ENCODE measurements at places on chromosomes 5 and 9.

DNA sequence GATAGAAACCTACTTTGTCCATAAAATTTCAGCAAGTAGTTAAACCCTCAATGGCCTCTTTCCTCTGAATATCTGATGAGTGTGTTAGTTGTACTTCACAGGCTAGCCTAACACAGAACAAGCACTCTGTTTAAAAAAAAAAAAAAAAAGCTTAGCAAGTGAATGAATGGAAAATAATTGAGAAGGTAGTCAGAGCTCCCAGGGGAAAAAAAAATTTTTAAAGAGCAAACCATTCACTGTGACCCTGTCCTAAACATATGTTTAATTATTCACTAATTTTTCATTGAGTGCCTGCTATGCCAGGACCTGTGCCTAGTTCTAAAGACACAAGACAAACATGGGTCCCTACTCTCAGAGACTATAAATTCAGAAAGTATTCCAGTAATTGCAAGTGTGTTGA lies 69.3 kb downstream of the SH3RF2 start:
- DNase-seq = no peak

DNA sequence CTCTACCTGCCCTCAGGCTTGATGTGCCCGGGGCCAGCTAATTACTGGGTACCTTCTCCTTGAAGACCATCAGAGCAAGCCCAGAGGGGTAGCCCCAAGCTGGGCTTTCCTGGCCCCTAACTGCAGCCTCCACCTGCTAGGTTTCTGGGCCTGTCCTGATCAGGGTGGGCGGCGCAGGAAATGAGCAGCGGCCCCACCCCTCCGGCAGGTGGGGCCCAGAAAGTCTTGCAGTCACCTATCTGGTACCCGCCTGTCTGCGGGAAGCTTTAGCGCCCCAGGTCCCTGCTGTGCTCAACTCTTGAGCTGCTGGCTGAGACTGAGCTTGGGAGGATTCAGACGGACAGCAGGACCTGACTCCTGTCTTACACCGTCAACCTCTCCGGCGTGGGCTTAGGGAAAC lies 37.1 kb upstream of the LHX2 start:
- DNase-seq = no peak

DNA sequence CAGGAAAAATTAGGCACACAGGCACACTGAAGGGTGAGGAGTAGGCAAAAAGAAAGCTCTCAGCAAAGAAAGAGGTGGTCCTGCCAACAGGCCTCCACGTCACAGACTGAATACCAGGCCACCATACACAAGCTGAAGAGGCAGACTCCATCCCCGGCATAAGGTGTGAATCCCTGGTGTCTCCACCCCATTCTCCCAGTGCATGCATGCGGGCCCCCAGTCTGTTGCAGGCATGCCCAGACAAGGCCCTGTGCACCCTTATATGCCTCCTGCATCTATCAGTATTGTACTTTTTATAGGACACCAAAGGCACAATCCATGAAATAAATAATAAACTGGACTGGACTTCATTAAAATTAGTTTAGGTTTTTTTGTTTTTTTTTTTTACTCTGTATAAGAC lies 73.1 kb downstream of the RGMB start:
- DNase-seq = no peak

- no peak for DNase-seq
Observed at GRCh38 chr5:170310256-170310926, 12.8 kb upstream of the LCP2 start.

- no peak for DNase-seq
Observed at GRCh38 chr9:94166976-94167346, 82.7 kb downstream of the PTPDC1 start.

- DNase-seq = no peak
Observed at GRCh38 chr5:181222630-181223057, 437 bp upstream of the TRIM41 start.

DNA sequence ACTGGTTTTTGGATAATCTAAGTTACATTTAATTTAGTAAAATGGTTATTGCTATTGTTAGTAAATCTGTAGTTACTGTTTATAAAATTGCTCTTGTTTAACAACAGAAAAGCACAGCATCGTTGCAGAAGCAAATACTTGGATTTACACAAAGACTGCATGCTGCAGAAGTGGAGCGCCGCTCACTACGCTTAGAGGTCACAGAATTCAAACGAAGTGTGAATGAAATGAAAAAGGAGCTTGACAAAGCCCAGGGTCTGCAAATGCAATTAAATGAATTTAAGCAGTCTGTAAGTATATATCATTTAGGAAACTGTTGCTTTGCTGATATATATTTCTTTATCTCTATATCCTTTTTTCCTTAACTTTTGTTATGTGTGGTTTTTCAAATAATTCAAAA lies 226.0 kb downstream of the CCDC171 start:
- DNase-seq = no peak

DNA sequence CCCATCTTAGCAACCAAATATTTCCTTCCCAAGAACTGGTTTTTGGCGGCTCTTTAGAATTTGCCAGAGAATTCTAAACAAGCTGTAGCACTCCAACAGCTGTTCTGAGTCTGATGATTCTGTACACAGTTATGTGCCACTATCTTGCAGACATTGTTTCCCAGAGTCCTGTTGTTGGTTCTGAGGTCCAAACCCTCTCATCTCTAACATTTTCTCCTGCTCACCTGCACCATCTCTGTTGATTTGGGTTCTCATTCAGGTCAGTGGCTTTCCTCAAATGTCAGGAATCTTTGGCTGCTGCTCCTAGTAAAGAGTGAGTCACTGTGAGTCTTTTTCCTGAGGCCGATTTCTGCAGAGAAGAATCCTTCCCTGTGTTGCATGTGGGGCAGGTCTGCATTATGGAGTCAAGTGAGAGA lies 50.0 kb downstream of the CAMSAP1 start:
- DNase-seq = no peak

DNA sequence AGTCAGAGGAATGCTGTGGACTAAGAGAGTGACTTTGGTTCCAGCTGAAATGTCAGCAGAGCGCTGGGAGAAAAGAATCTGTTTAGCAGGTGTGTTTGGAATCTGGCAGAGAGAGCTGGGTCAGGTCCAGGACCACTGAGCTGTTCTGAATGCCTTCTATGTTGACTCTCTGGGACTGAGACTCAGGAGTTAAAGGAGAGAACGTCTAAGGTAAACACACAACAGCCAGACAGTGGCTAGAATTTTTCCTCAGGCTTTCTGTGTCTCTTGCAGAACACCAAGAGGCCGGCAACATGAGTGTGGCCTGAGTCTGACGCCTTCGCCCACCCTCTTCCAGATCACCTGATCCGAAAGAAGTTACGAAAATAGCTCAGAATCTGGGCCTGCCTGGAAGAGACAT lies 107.2 kb upstream of the ZNF462 start:
- no peak for DNase-seq

DNA sequence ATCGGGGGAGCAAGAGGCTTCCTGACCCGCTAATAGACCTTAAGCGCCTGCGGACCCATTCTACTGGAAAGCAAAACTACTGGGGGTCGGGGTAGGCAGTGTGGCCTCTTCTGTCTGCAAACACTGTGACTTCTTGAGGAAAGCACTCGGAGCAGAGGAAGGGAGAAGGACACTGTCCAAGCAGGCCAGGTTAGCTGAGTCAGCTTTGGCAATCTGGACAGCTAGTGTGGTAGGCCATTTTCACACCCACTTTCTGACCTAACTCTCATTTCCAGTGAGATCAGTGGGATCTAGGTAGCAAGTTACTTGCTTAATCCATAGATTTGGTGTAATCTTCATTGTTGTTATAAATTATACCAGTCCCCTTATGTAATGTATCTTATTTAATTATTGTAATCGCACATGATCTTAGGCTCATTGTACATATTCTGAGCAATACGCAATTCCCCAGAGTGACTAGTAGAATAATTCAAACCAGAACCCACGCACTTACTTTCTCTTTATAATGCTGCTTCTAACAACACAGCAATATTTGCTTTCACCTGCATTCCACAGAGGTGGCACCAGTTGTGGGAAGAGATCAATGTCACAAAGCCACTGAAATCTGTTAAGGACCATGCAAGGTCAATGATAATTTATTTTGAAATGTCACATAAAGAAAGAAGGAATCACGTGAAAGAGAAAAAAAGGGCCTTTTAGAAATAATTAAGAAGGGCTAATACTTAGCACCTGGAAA lies 82.9 kb downstream of the NREP start:
- no peak for DNase-seq

- DNase-seq = no peak
Observed at GRCh38 chr5:109374625-109375024, 35.1 kb downstream of the PJA2 start.

DNA sequence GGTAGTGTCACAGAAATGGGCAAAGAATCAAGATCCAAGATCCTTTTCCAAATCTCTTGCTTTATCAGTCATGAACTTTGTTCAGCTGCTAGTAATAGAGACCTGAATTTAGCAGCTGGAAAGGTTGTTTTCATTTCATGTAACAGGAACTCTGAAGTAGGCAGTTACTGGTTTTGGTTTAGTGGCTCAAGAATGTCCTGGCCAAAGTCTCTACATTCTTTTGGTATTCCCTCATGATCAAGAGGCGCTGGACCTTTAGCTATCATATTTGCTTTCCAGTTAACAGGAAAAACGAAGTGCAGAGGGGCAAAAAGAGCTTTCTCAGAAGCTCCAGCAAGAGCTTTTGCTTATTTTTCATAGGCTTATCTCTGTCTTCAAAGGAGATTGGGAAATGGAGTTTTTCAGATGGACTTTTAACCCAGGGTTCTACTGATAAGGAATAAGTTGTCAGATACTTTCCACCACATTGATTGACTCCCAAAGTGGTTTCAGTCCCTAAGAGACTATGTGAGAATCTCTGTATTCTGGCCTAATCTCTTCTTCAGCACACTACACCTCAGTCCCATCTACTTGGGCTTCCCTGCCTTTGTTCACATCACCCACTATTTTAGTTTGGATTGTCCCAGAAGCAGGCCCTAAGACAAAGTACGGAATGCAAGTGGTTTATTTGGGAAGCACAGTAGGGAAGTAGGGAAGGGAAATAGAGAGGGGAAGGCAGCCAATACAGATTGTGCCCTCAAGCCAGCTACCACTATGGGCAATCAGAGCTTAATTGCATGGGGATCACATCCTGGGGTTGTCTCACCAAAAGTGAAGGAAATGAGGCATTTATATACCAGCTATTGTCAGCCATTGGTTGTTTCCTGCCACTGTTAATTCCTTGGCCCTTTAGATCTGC lies 359.3 kb downstream of the LRRC70 start:
- DNase-seq = no peak

- peak; percentile 37 for DNase-seq
Observed at GRCh38 chr5:123180178-123180577, 91.1 kb downstream of the PRDM6 start.

- DNase-seq = no peak
Observed at GRCh38 chr5:219460-219863, 1.3 kb downstream of the SDHA start.

DNA sequence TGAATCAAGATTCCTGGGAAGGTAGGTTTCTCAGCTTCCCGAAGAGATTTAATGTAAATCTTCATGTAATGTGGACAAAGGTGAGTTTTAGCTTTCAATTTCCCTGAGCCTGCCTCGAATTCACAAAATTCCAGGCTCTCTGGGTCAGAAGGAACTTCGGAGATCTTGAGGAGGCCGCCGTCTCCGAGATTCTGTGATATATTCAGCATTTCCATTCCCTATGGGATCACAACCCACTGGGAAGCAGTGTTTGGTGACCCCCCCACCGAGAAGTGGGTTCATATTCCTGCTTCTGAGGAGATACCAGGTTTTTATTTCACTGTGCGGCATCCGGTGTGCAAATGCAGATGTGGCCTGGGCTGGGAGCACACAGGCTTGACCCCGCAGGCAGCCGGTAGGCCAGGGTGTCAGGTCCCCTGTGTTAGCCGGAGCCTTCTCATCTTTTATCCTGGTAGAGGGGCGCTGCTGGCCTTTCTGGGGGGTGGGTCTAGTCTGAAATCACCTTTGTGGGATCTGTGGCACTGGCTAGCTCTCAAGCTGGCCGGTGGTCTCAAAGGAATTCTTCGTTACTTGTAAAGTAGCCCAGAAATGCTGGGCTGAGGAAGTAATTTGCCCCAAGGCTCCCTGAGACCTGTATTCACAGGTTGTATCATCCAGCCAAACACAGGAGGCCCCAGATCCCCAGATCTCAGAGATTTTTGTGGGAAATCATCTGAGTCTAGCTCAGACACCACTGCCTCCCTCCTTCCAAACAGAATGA lies 1.4 kb downstream of the PLEKHG4B start:
- no peak for DNase-seq

DNA sequence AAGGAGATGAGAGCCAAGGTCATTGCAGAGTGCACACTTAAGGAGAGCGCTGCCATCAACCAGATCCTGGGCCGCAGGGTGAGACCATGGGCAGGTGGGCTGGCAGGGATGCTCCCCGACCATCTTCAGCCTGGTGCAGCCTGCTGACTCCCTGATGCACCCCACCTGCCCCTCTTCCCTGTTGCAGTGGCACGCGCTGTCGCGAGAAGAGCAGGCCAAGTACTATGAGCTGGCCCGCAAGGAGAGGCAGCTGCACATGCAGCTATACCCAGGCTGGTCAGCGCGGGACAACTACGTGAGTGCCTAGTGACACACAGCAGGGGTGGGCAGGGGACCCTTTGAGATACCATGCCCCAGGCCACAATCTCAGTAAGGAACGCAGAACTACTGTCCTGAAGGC lies 28.3 kb downstream of the TCF7 start:
- no peak for DNase-seq

- no peak for DNase-seq
Observed at GRCh38 chr9:36485647-36486328, 85.7 kb upstream of the RNF38 start.

DNA sequence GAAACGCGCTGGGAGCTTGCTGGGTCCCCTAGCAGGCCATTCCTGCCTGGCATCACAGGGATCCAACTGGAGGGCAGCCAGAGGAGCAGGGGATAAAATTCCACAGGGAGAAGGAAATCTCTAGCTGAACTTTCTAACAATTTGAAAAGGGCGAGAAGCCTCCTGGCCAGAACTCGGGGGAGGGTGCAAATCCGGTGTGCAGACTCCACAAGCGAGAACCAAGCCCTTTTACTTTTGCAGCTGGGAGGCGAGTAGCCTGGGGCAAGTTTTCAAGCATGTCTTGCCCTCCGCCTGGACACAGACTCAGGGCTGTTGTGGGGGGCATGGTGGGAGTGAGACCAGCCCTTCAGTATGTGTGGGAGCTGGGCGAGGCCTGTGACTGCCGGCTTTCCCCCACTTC lies 14.3 kb upstream of the POU5F2 start:
- DNase-seq = no peak

GRCh38 chr9:76519075-76519835 lies 60.3 kb downstream of the GCNT1 start:
- DNase-seq = no peak

GRCh38 chr5:169467041-169467771 lies 116.4 kb upstream of the SPDL1 start:
- DNase-seq = no peak

All from ascending aorta (tissue), 2 donors.